PC-3 (cell line): ENCODE measurements at places on chromosomes 5 and 9. TPM values are rescaled to one million over a fixed set of nuclear protein-coding genes. Genes with fewer than 3 reads are reported as not detected.
A peak's percentile ranks its signal among the peaks of the same experiment; 100 is the strongest.

DNA sequence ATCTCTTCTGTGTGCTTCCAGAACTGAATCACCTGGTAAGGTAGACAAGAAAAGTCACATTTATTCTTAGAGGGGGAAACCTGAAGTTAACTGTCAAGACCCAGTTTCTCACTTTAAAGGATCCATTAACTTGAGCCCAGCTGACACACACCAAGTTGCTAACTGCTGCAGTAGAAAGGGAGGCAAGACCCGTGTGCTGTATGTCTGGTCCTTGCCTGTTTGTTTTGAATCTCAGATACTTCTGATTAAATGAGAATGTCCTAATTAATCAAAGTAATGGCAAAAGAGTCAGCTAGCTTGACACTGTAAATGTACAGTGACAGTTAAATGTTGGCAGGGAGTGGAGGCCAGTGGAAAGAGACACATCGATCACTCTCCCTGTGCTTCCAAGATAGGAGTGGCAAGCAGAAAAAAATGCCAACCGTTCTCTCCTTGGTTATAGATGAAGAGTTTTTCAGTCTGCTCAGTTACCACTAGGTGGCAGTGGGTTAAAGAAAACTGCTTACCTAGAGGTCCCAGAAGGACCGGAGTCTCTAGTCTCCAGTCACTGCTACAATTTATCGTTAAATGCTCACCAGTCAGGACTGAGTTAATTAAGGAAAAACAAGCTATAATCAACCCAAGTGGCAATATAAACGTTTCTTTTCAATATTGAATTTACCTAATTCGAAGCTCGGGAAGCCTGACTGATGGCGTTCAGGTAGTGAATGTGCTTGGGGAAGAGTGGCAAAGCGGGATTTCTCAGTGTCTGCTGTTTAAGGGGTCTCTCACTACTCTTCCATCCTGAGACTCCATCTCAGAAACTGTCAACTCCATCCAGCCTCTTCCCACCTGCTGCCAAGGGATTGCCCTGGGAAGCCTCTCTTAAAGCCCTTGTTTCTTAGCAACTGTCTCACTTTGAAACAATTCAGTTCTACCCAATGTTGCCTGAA lies 18.4 kb downstream of the LSM11 start:
- DNase-seq: peak; percentile 86

GRCh38 chr9:34362614-34363214 lies 14.0 kb downstream of the MYORG start:
- DNase-seq: no peak

DNA sequence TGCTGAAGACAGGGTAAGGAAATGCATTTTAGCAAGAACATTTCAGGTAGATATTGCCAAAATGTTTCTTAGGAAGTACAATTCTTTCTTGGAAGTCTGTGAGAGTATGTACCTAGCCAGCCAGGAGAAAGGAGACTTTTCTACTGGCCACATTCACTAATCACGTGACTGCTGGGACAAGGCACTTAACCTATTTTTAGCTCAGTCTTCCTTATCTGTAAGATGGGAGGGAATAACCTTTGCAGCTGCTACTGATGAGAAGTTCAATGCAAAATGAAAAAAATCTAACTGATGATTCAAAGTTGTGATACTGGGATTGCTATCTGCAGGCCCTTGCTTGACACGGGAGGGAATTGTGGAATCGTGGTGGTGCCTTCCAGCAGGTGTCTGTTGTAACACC lies 42.6 kb upstream of the SLC28A3 start:
- DNase-seq: no peak

- no peak for DNase-seq
Measured at GRCh38 chr9:5840788-5841187, 7.9 kb upstream of the ERMP1 start.

Gene HIGD2A
- total RNA-seq: 164 and 174 TPM in 2 replicates
